ENCODE measurements at places on chromosomes 16 and 17.
A peak's percentile ranks its signal among the peaks of the same experiment; 100 is the strongest.

DNA sequence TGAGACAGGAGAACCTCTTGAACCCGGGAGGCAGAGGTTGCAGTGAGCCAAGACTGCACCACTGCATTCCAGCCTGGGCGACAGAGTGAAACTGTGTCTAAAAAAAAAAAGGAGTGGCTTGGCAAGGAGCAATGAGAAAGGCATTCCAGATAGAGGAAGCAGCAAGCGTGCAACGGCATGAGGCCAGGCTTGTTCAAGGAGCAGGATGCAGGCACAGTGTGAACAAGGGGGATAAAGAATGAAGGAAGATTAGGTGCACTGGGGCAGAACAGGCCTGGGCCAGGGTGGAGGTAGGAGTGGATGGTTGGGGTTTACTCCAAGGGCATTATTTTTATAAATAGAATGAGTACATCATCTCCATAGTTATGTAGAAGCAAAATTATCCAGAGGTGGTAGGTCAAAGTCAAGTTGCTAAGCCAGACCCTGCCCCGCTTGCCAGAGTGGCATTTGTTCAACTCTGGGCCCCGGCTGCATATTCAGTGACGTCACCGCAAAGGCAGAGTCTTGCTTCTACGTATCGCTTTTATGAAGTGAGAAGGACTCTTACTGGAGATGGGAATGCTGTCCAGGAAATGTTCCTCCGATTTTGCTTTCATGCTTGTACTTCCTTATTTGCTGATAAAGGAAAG, 100.2 kb downstream of the KATNIP start:
- no peak for DNase-seq

DNA sequence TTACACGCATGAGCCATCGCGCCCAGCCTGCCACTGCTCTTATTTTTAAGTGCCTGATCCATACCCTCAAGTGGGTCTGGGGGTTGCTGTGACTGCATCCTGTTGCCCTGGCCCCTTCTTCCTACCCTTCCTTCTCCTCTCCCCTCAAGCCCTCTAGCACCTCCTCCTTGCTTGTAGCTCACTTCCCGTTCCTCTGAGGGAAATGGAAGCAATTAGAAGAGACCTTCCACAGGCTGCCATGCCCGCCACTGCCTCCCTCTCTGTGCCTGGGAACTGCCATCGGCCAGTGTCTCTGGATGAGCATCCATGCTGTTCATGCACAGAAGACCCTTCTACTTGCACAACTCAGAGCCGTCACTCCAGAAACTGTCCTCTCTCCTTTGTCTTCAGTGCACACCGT, 10.6 kb upstream of the TFAP4 start:
- DNase-seq, result no peak

GRCh38 chr16:73020409-73020884, 27.5 kb downstream of the ZFHX3 start:
- no peak for DNase-seq

DNA sequence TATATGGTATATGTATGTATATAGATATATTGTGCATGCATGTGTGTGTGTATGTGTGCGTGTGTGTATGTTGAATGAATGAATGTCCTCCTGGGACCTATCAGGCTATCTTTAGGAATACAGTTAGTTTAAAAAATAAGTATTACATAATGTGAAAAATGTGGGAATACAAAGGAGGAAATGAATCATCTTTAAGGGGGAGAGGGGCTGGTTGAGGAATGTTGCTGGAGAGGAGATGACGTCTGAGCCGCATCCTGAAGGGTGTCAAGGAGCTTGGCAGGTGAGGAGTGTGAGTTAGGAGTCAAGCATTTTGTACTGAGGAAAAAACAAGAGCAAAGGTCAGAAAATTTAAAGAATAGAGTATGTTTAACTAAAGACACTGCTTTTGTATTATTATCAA, 62.4 kb upstream of the NLK start:
- DNase-seq, result no peak

GRCh38 chr17:63983320-63983719, 10.6 kb upstream of the SCN4A start:
- no peak for DNase-seq

GRCh38 chr16:22661161-22661647, 150.5 kb downstream of the NPIPB5 start:
- DNase-seq, result no peak

DNA sequence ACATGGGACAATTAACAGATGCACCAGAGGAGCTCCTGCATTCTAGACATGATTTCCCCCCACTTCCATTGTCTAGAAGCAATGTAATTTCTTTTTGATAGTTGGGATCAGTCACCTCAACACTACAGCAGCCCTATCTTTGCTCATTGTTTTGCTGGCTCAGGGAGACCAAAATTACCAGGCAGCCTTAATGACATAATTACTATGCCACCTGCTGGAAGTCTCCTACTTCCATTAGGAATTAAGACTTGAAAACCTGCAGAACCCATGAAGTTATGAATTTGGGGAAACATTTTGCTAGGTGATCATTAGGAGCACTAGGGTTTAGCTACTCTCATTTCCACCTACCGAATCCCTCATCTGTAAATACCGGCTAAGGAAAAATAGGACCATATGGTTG, 312.0 kb upstream of the CA10 start:
- no peak for DNase-seq

GRCh38 chr17:45430738-45431530, 1.7 kb downstream of the ARHGAP27 start:
- no peak for DNase-seq

GRCh38 chr16:68368301-68368888, 57.6 kb downstream of the PRMT7 start:
- no peak for DNase-seq

DNA sequence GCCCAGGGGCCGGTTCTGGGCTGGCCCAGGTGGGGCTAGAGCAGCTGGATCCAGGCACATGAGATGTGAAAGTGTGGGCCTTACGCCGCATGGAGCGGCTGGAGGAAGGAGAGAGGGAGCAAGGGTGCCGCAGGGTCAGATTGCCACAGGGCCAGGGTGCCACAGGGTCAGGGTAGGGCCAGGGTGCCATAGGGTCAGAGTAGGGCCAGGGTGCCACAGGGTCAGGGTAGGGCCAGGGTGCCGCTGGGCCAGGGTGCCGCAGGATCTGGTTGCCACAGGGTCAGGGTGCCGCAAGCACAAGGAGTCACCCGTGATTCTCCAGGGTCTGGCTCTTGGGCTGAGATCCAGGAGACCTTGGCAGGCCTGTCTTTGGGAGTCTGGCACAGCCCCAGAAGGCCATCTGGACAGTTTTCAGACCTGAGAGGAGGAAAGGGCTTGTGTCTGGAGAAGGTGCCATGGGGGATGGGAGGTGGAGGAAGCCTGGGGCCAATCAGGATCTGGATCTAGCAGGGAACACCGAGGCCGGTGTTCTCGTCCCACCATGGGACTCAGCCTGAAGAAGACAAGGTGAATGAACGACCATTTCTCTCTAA, 13.1 kb upstream of the LASP1NB start:
- no peak for DNase-seq

GRCh38 chr17:78888941-78889518, 14.0 kb downstream of the CEP295NL start:
- DNase-seq, result peak; percentile 52

- no peak for DNase-seq
These were observed 8.3 kb downstream of the CDH13 start for GRCh38 chr16:82634955-82635610.

DNA sequence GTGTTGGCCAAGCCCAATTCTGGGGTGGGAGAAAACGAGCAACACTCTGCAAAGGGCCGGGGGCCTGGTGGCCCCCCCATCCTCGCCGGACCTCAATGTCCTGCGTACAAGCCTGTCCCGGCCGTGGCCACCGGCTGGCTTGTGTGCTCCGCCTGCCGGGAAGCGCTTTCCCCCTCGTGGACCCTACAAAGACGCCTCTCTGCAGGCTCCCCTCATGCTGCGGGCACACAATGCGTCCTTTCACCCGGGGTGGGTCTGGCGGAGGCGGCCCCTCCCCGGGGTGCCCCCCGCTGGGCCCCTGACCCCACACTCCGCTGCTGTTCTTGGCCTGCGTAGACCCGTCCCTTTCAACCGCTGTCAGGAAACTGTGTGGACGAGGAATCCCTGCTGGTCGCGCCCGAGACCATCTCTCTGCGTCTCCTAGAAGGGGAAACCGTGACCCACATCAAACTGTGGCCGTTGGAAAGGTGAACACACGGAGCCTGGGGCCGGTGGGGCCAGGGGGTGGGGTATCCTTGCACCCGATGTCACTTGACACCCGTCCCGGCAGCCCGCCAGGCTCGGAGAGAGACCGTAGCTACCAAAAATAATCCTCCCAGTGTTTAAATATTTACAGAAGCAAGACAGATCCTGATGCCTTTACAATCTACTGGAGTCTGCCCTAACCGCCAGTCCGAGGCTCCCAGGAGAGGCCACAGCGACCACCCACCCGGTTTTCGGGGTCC, 43.6 kb downstream of the TBC1D16 start:
- no peak for DNase-seq

GRCh38 chr17:37476431-37477120, 13.1 kb upstream of the DUSP14 start:
- no peak for DNase-seq

- no peak for DNase-seq
These were observed 64.5 kb downstream of the ASIC2 start for GRCh38 chr17:33228548-33228947.

DNA sequence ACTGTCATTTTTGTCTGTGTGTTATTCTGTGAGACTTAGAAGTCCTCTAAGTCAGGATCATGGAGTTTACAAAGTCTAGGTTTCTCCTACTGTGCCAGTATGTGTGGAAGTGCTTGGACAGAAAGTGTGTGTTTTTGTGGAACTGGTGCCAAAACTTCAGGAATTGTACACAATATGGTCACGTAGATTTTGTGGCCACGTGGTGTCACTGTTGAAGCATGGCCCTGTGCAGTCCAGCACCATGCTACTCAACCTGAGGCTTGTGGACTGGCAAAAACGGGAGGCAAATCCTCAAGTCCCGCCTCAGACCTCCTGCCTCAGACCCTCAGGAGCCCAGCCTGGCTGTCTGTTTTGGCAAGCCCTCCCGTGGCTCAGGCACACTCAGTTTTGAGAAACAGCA, 16.7 kb upstream of the ALKBH5 start:
- no peak for DNase-seq

DNA sequence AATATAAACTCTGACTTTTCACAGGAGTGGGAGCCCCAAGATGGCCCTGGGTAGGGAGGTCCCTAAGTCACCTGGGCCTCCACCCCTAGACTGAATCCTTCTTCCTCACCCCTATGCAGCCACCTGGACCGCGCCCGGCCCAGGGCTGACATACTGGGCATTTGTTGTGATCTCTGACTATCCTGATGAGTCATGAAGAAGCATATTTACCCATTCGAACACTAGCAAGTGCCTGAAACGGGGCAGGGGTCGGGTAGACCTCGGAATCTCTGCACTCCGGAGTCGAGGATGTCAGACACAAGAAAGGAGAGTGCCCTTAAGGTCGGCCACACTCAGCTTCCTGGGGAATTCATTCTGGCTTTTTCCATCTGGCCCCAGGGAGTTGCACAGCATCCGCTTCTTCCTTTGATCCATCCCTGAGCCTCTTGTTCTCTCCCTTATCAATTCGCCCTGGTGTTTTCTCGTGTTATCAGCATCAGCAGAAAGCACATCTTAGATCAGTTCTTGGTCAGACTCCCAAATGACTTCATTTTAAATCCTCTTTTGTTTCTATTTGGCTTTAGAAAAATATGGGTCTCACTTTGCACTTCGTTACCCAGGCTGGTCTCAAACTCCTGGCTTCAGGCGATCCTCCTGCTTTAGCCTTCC, 10.4 kb downstream of the METTL22 start:
- no peak for DNase-seq

DNA sequence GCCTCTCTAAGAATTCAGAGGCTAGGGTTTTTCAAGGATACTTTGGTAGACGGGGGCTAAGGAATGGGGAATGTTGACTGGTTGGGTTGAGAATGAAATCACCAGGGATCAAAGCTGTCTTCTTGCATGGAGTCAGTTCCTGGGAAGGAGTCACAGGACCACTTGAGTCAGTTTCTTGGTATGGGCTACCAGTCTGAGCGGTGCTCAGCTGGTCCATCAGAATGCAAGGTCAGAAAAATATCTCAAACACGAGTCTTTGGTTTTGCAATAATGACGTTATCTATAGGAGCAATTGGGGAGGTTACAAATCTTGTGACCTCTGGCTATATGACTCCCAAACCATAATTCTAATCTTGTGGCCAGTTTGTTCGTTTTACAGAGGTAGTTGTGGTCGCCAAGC, 18.4 kb downstream of the CHD9NB start:
- no peak for DNase-seq

GRCh38 chr16:86794216-86794864, 216.0 kb downstream of the FOXL1 start:
- DNase-seq, result no peak

Data from NCI-H2081 treated with DMSO at 0.1 percent for 48 hours (cell line).